ENCODE measurements at places on chromosomes 7 and 10. TPM values are rescaled to one million over a fixed set of nuclear protein-coding genes. Genes with fewer than 3 reads are reported as not detected.
A peak's percentile ranks its signal among the peaks of the same experiment; 100 is the strongest.

Gene NKX1-2
- not detected for total RNA-seq

DNA sequence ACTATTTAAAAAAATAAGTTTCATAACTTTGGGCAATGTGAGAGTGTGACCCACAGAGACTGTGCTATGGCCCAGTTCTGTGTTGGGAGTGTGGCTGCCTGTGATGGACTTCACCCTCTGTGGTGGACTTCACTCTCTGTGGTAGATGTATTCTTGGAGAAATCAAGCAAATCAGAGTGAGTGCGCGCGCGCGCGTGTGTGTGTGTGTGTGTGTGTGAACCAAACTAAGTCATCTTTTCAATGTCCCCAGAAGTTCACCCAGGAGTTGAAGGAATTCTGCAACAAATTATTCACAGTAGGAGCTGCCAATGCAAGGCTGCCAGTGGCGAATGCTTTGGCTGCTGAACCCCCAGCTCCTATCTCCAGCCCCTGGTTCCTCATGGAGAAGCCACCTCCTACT lies 184.5 kb downstream of the ADAM12 start:
- H3K36me3 ChIP-seq = no peaks in the 10 kb centered on the region
- no peak for DNase-seq
- H3K4me1 ChIP-seq = no peaks in the 10 kb centered on the region
- H3K27ac ChIP-seq = no peak overlapping the region

DNA sequence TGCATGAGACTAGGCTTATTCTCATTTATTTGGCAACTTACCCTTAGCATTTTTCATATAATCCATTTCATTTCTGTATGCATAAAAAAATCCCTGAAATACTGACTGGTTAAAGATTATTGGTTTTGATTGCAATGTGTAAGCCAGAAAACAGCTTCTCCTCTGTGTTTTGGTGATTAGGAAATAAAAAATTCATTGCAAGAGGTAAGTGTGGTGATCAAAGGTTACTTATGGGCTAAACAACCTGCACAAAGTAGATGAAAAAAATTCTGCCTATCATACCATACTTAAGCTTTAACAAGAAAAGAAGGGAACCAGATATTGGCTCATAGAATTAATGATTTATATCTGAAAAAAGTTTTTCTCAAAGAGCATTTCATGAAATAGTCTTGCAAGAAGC lies 64.0 kb upstream of the TMEM168 start:
- no peak overlapping the region for H3K27ac ChIP-seq
- H3K4me1 ChIP-seq = no peaks in the 10 kb centered on the region
- H3K36me3 ChIP-seq = peaks cover 3% of the 10 kb centered on the region
- no peak overlapping the region for H3K4me3 ChIP-seq
- H3K27me3 ChIP-seq = no peaks in the 10 kb centered on the region
- no peak for DNase-seq

Gene GARIN1A
- total RNA-seq = 0.35 TPM

DNA sequence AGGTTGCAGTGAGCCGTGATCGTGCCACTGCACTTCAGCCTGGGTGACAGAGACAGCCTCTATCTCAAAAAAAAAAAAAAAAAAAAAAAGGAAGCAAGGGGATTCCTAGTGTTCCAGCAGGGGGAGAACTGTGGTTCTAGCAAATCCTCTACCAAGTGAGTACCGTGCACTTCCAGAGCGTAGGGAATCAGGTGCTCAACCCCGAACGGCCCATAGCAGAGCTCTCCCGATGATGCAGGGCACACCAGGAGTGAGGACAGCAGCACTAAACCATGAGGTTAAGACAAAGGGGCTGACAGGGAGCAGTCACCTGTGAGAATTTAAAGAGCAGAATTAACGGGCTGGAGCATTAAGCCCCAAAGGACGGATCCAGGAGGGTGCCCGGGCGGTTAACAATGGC lies 173.6 kb downstream of the PTPRN2 start:
- no peak for DNase-seq
- no peaks in the 10 kb centered on the region for H3K36me3 ChIP-seq
- H3K27me3 ChIP-seq = no peaks in the 10 kb centered on the region
- no peaks in the 10 kb centered on the region for H3K4me1 ChIP-seq

GRCh38 chr10:72242675-72243074 lies 26.6 kb upstream of the ASCC1 start:
- no peaks in the 10 kb centered on the region for H3K27me3 ChIP-seq
- DNase-seq = no peak
- no peak overlapping the region for H3K4me3 ChIP-seq

Gene OR2A1
- 0.05 TPM for total RNA-seq

GRCh38 chr10:130924138-130924819 lies 387.2 kb downstream of the TCERG1L start:
- H3K27me3 ChIP-seq = no peaks in the 10 kb centered on the region
- H3K4me1 ChIP-seq = no peaks in the 10 kb centered on the region
- no peak overlapping the region for H3K4me3 ChIP-seq
- H3K27ac ChIP-seq = no peak overlapping the region

DNA sequence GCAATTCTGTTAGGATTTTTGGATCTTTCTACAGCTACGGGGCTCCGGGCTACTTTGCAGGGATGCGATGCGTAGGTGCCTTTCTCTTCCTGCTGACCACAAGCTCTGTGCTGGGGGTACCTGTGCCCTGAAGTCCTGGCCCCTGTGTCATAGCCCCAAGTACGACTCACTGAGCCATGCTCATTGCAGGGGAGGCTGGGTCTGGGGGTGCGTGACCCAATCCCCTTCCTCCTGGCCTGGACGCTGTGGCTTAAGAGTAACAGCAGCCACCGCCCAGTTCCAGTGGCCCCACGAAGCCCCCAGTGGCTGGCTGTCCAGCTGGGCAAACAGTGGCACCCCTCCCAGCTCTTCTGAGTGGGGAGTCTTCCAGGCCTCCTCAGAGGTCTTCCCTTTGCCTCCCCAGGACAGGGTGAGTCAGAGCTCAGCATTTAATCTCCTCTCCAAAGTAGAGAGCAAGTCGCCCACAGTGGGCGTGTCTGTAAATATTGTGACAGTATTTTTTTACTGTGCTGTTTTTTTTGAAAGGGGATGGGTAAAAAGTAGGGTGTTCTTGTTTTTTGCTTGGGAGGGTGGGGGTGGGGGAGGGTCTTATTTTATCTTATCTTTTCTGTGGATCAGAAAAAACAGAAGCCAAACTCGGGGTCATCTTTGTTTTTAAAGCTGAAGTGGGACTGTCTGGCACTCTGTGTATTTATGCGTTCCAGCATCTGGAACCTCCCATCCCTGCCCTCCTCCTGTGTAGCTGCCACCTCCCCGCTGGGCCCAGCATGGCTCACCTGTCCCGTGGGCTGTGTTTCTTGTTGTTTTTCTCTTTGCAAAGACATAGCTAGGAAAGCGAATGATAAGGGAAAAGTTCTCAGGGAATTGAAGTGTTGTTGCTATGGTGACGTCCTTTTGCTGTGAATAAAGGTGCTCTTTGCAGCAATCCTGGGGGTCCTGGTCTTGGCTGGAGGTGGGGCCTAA lies 8.2 kb downstream of the LFNG start:
- peak overlapping the region; percentile 96 for H3K27ac ChIP-seq
- H3K27me3 ChIP-seq = no peaks in the 10 kb centered on the region
- peaks cover 77% of the 10 kb centered on the region for H3K4me1 ChIP-seq
- peak overlapping the region; percentile 45 for H3K4me3 ChIP-seq
- DNase-seq = peak; percentile 72
- H3K36me3 ChIP-seq = peaks cover 37% of the 10 kb centered on the region

DNA sequence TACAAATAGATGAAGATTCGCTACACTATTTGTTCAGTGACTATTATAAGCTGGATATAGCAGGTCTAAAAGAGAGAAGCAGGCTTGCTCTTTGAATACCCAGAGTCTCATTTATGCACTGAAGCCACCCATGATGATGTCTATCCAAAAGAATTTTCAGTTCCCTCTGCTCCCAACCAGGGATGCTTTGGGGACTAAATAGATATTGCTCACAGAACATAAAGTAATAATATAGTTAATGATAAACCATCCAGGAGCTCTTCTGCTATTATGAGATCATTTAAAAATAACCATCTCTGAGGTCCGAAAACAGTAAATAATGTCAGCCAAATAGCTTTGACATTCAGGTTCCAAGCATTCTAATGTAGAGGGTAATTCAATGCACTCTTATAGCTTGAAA lies 875.4 kb downstream of the SORCS3 start:
- H3K4me3 ChIP-seq = no peak overlapping the region
- no peaks in the 10 kb centered on the region for H3K4me1 ChIP-seq
- no peaks in the 10 kb centered on the region for H3K27me3 ChIP-seq
- no peaks in the 10 kb centered on the region for H3K36me3 ChIP-seq

Gene CYP2E1
- 0.76 TPM for total RNA-seq

DNA sequence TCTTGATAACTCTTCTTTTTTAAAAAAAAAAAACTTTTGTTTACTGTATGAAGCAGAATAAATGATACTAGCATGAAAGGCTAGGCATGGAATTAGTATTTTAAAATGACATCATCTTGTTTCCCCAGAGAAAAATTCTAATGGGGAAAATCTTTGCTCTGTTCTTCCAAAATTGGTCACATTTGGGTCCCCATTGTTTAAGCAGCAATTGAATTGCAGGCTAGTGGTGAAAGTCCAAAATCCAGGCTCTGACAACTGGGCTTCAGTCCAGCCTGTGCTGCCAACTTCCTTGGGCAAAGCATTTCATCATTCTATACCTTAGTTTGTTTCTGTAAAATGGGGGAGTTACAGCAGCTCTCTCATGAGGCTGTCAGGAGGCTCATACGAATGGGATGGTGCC lies 726.4 kb downstream of the KCNMA1 start:
- H3K4me1 ChIP-seq = no peaks in the 10 kb centered on the region
- DNase-seq = no peak
- H3K4me3 ChIP-seq = no peak overlapping the region

- H3K36me3 ChIP-seq = peaks cover 53% of the 10 kb centered on the region
- H3K27me3 ChIP-seq = no peaks in the 10 kb centered on the region
- H3K4me3 ChIP-seq = no peak overlapping the region
- no peak overlapping the region for H3K27ac ChIP-seq
- no peak for DNase-seq
Measured at GRCh38 chr7:140121326-140121725, 55.5 kb downstream of the KDM7A start.

Gene IDI2
- not detected for total RNA-seq

Gene NOC3L
- 18.6 TPM for total RNA-seq

Gene GLI3
- not detected for total RNA-seq

DNA sequence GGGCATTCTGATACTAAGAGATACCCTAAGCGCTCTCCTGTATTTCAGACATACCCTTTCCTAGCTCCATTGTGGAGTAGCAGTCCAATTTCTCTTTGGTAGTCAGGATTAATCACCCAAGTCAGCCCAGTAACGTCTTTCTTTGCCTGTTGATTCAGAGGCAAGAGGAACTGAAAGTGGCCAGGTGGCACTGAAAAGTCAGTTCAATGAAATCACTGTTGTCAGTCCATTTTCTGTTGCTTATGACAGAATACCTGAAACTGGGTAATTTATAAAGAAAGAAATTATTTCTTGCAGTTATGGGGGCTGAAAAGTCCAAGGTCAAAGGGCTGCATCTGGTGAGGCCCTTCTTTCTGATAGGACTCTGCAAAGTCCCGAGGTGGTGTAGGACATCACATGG lies 40.2 kb downstream of the ANKRD61 start:
- no peaks in the 10 kb centered on the region for H3K4me1 ChIP-seq
- H3K27ac ChIP-seq = no peak overlapping the region
- H3K36me3 ChIP-seq = no peaks in the 10 kb centered on the region
- H3K27me3 ChIP-seq = no peaks in the 10 kb centered on the region
- no peak overlapping the region for H3K4me3 ChIP-seq
- no peak for DNase-seq

- H3K27me3 ChIP-seq = peaks cover 13% of the 10 kb centered on the region
- H3K27ac ChIP-seq = no peak overlapping the region
- H3K36me3 ChIP-seq = no peaks in the 10 kb centered on the region
- DNase-seq = no peak
Measured at GRCh38 chr10:97991871-97992270, 38.5 kb downstream of the CRTAC1 start.

- H3K4me3 ChIP-seq = no peak overlapping the region
- H3K4me1 ChIP-seq = no peaks in the 10 kb centered on the region
- no peak overlapping the region for H3K27ac ChIP-seq
- H3K36me3 ChIP-seq = no peaks in the 10 kb centered on the region
Measured at GRCh38 chr10:36538953-36539586, 586.3 kb upstream of the ANKRD30A start.

GRCh38 chr10:6089334-6090219 lies 743 bp downstream of the RBM17 start:
- H3K36me3 ChIP-seq = peaks cover 24% of the 10 kb centered on the region
- H3K4me1 ChIP-seq = peaks cover 73% of the 10 kb centered on the region
- peak overlapping the region; percentile 54 for H3K27ac ChIP-seq

DNA sequence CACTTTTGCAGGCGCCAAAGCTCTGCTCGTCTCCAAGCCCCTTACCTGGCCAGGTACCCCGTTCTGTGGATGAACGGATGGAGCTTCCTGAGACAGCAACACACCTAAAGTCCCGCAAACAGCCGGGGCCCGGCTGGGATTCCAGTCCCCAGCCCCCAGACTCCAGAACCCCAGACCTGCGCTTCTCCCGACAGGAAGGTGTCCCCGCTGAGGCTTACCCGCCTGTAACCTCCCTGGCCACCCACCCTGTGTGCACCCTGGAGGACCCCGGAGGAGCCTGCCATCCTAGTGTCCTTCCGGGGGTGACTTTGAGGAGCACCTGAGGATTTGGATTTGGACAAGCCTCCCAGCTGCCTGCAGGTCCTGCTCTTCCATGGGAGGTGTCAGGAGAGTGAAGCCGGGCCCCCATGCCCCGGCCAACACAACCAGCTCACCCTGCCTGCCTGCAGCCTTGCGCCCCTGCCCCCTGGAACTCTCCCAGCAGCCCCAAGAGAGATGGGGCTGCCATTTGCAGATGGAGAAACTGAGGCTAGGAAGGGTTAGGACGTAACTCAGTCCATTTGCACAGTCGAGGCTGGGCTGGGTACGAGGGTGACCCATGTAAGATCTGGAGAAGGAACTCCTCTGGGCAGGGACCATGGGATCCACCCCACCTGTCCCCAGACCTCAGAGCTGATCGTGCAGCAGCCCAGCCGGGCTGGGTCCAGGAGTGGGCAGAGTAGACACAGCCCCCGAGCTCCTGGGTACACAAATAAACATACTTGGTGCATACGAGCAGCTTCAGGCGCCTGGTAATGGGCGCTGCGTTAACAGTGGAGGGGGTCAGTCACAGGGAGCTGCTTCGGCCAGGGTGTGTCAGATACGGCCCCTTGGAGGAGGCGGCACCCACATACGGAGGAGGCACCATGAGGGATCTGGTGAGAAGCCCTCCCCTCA lies 31.9 kb downstream of the UNCX start:
- H3K36me3 ChIP-seq = no peaks in the 10 kb centered on the region
- peaks cover 2% of the 10 kb centered on the region for H3K27me3 ChIP-seq
- no peaks in the 10 kb centered on the region for H3K4me1 ChIP-seq
- H3K4me3 ChIP-seq = no peak overlapping the region

Gene AFAP1L2
- 1.5 TPM for total RNA-seq

GRCh38 chr10:109587366-109587765 lies 335.9 kb downstream of the XPNPEP1 start:
- H3K4me1 ChIP-seq = no peaks in the 10 kb centered on the region
- DNase-seq = no peak
- no peak overlapping the region for H3K4me3 ChIP-seq
- no peak overlapping the region for H3K27ac ChIP-seq

All from activated CD4-positive, alpha-beta memory T cell treated with anti-CD3 and anti-CD28 coated beads, Interleukin-2, amount 10 ng/mL, durations not matched to agents 7 days and 5 days (primary cell).